ENCODE measurements at places on chromosomes 11 and 22. TPM values are rescaled to one million over a fixed set of nuclear protein-coding genes. Genes with fewer than 3 reads are reported as not detected.

PATE4 gene
- not detected for total RNA-seq

NXPE1 gene
- not detected for total RNA-seq

THRSP gene
- total RNA-seq: not detected

MMP27 gene
- not detected for total RNA-seq

KCNK4 gene
- total RNA-seq: not detected

C22orf23 gene
- total RNA-seq: 0.21 TPM

TUB gene
- total RNA-seq: 7.1 TPM

GGT5 gene
- total RNA-seq: 4.6 TPM

MS4A12 gene
- total RNA-seq: not detected

C22orf31 gene
- not detected for total RNA-seq

E2F8 gene
- 6.3 TPM for total RNA-seq

SCGB1A1 gene
- total RNA-seq: 0.32 TPM

FGF19 gene
- total RNA-seq: 0.09 TPM

SMIM38 gene
- 0.05 TPM for total RNA-seq

POTEH gene
- total RNA-seq: not detected

GTSE1 gene
- total RNA-seq: 34.7 TPM

MLC1 gene
- 0.02 TPM for total RNA-seq

SLC17A6 gene
- total RNA-seq: not detected

SCGB1D2 gene
- not detected for total RNA-seq

FDXACB1 gene
- total RNA-seq: 1.5 TPM

TOP3B gene
- 15.2 TPM for total RNA-seq

UPK3A gene
- not detected for total RNA-seq

POU2AF2 gene
- total RNA-seq: not detected

OR5M10 gene
- total RNA-seq: not detected

All from A549 treated with dexamethasone at 1 μM for 4 hours (cell line).